ENCODE measurements at places on chromosomes 1 and 21.
A peak's percentile ranks its signal among the peaks of the same experiment; 100 is the strongest.

GRCh38 chr1:164473544-164473943 is 85.4 kb upstream of the PBX1 start:
- DNase-seq, result no peak

DNA sequence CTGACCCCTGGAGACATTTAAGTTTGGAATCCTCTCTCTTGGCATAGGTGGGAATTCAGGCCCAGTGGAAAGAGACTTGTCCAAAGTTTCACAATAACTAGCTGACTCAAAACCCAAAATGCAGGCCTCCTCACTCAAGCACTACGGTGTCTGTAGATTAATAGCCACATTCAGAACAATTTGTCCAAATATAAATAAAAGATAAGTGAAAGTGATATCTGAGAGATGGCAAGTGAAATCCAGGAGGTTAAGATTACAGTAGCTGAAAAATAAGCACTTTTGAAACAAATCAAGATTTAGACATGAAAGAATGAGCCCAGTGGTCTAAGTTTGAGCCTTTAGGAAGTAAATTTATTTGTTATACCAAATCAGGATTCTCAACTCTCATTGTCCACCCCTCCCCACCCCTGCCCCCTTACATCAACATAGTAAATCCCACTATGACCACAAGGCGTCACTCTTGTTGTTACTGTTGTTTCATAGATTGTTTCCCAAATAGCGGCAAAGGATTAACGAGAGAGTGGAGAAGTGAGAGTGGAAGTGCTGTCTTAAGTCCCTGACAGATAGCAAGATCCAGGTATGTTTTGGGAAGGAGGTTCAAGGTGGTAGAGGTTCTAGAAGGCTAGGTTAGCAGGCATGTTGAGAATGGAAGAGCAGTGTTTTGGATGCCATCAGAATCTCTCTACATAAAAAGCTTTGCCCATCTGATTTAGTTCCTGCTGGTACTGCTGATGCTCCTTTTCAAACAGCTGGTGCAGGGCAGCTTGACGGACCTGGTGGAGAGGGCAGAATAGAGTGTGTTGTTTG is 7.1 kb upstream of the TPM3 start:
- DNase-seq, result peak; percentile 53

DNA sequence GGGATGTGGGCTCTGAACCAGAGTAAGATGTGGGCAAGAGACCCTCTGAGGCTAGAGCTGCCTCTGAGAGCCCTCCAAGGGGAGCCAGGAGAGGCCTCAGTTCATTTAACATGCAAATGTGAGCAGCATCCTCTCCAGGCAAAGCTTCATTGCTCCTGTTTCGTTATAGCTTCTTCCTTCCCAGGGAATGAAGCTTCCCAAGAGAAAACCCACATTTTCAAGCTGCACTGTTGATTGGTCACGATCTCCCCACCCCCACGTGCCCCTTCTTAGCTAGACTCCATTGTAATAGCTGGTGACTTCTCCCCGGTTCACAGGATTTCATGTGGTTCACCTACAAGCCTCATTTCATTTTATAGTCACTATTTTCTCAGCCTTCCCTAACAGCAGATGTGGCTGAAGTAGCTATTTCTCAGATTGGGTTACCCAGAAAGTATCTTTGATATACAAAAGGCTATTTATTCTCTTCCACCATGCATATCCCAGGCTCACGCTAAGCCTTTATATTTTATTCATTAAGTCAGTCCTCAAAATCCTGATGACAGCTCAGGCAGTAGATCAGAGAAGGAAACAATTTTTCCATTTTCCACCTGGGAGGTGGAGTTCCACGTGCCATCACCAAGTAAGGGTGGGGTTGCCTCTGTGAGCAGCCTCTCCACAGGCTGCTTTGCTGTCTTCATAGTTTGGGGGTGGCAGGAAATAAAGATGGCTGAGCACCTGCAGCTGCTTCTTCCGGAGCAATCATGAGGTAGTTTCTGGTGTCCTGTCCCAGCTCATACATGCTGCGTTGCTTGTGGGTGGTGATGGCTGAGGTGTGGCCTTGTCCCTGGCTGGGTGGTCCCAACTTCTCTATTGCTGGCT is 178.3 kb upstream of the RAB4A start:
- DNase-seq, result no peak

DNA sequence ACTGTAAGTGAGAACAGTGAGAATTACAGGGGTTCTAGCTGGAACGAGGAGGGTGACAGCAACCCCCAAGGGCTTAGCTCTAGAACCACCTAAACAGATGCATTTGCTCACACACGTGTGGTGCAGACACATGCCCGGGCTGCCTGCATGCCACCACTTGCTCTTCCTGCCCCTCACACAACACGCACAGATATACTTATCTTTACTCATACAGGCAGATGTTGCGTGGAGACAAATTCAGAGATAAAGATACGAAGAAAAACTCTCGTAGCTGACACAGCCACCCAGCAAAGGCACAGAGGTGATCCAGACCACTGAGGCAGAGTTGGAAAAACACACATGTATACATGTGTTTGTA is 13.5 kb downstream of the VANGL1 start:
- no peak for DNase-seq

GRCh38 chr1:174023440-174023839 is 1.3 kb upstream of the RC3H1 start:
- peak; percentile 54 for DNase-seq

DNA sequence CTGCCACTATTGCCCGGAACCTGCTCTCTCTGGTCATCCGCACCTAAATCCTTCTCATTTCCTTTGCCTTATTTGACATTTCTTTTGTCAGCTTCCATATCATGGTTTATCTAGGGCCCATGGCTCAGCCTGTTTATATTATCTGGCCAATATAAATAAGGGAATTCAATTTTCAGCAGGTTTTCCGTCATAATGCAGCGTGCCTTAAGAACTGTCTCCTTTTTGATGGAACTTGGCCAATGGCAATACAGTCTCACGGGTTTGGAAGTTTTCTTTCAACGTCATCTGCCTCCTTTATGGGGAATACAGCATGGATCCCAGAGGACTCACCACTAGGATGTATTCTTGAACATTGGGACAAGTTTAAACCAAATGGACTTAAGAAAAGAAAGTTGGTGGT is 77.8 kb upstream of the KIAA0040 start:
- DNase-seq, result no peak

DNA sequence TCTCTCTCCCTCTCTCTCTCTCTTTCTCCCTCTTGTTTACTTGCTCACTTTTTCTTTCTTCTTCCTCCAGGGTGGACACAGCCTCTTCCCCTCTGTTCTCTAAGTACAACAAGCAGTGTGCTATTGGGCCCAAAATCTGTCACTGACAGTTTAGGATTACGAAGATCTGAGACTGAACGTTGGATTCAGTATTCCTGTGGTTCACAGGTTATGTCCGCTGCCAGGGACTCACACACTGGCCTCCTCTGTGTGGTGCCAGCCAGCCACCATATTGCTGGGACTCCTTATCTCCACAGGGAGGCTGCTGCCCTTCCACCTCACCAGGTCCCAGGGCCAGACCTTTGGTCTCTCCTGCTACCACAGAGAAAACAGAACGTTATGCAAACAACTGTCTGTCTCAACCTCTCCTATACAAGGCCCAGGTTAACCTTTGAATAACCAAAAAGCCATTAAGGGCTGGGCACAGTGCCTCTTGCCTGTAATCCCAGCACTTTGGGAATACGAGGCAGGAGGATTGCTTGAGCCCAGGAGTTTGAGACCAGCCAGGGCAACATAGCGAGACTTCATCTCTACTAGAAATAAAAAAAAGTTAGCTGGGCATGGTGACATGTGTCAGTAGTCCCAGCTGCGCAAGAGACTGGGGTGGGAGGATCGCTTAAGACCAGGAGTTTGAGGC is 171.9 kb upstream of the RAB4A start:
- no peak for DNase-seq
